ENCODE measurements at places on chromosomes 11 and 22.

DNA sequence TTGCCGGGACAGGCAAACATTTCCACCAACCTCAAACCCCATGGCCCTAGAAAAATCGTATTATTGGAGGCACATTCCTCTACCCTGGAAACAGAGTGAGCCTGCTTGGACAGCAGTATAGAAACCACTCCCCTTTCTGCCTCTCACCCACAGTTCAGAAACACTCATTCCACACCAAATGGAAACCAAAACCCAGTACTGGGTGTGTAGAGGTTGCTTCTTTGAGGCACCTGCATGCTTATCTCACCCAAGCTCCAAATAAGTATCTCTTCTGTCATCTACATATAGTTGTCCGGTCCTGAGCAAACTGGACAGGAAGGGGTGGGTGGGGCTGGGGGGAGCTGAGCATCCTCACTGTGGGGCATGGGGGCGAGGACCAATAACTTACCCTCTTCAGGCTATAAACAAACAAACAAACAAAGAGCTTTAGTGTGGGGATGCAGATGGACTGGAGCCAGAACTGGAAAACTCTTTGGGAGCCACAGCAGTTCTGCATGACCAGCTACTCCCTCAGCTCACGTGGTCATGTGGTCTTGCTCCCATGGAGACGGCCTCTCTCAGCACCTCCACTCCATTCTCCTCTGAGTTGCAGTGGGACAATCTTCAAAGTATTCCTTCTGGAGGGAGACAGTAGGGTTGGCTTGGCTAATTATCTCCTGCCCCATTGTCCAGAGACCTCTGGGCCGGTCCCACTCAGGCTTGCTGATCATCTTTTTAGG lies 1.0 kb upstream of the PLAAT2 start:
- peak; percentile 23 for DNase-seq

- no peak for DNase-seq
Measured at GRCh38 chr11:133181066-133181465, 351.2 kb downstream of the OPCML start.

DNA sequence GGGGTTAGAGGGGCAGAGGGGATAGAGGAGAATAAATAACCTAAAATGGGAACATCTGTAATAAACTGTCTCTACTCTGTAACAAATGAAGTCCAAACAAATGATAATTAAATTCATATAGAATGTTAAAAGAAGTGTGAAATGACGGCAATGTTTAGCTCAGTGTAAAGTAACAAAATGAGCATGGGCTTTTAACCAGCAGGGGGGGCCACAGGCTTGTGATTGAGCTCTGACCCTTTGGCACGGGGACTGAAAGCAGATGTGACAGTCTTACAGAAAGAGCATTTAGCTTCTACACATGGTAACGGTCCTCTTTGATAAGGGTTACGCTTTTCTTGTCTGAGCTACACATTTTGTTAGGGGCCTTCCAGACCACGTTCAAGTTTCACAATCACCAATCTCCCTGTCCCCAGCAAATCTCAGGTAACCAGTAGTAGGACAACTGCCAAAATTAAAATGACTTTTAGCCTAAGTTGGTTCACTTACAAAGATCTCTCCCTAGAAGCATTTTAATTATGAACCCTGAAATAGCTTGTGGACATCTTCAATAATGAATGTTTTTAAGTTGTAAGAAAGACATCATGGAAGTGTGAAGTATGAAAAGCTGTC lies 262.5 kb downstream of the DCDC1 start:
- peak; percentile 70 for DNase-seq

DNA sequence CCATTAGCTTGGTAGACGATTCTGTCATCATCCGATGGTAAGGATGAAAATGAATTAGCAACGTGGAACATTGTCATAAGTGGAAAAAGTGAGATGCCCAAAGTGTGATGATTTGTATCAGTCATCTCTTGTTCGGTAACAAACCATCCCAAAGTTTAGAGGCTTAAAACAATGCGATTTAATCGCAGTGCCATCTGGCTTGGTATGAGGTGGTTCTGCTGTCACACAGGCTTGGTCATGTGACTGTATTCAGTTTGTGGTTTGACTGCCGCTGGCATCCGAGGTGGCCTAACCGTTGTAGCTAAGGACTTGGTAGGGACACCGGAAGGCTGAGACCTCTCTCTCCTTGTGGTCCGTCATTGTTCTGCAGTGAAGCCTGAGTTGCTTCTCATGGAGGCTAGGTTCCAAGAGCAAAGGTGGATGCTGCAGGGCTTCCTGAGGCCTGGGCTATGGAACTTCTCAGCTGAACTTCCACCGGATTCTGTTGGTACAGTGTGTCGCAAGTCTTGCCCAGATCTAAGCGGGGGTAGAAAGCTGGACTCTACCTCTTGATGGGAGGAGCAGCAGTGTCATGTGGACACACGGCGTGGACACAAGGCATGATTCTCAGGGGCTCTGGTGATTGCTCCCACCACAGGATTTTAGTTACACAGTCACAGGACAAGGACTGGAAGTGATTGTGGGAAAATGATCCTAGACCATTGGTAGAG lies 36.3 kb downstream of the BCR start:
- DNase-seq, result no peak

DNA sequence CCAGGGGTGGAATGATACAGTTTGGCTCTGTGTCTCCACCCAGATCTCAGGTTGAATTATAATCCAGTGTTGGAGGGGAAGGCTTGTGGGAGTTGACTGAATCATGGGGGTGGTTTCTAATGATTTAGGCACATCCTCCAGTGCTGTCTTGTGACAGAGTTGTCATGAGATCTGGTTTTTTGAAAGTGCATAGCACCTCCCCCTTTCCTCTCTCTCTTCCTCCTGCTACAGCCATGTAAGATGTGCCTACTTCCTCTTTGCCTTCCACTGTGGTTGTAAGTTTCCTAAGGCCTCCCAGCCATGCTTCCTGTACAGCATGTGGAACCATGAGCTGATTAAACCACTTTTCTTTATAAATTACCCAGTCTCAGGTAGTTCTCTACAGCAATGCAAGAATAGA lies 45.1 kb downstream of the THAP12 start:
- DNase-seq, result no peak

DNA sequence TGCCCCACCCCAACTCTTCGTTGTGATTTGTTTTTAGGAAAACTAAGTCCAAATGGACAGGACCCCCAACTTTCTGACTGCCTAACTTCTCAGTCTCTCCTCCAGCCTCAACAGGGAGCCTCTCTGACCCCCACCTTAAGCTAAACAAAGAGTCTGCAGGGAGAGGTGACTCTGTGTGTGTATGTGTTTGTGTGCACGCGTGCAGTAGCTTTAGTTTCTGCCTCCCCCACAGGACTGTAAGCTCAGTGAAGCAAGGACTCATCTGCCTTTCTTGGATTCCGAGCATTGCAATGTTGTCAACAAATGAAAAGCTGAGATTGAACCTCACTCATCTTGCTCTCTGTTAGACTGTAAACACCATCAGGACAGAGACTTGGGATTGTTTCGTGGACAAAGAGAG lies 7.9 kb downstream of the SNAP29 start:
- no peak for DNase-seq

DNA sequence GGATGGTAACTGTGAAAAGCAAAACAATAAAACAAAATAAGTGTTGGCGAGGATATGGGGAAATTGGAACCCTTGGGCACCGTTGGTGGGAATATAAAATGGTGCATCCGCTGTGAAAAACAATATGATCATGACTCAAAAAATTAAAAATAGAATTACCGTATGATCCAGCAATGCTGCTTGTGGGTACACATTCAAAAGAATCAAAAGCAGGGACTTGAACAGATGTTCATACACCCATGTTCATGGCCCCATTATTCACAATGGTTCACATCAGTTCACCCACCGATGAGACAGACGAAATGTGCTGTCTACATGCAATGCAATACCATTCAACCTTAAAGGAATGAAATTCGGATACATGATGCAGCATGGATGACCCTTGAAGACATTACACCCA lies 1.2 kb upstream of the DERL3 start:
- no peak for DNase-seq

Measured in NCI-H187 (cell line).